ENCODE measurements at places on chromosomes 7 and 10.

GRCh38 chr7:22109761-22110160 lies 164.1 kb upstream of the CDCA7L start:
- no peak for DNase-seq

- DNase-seq = no peak
Measured at GRCh38 chr7:44772440-44772839, 23.8 kb downstream of the ZMIZ2 start.

- no peak for DNase-seq
Measured at GRCh38 chr7:55046582-55047342, 27.9 kb downstream of the EGFR start.

DNA sequence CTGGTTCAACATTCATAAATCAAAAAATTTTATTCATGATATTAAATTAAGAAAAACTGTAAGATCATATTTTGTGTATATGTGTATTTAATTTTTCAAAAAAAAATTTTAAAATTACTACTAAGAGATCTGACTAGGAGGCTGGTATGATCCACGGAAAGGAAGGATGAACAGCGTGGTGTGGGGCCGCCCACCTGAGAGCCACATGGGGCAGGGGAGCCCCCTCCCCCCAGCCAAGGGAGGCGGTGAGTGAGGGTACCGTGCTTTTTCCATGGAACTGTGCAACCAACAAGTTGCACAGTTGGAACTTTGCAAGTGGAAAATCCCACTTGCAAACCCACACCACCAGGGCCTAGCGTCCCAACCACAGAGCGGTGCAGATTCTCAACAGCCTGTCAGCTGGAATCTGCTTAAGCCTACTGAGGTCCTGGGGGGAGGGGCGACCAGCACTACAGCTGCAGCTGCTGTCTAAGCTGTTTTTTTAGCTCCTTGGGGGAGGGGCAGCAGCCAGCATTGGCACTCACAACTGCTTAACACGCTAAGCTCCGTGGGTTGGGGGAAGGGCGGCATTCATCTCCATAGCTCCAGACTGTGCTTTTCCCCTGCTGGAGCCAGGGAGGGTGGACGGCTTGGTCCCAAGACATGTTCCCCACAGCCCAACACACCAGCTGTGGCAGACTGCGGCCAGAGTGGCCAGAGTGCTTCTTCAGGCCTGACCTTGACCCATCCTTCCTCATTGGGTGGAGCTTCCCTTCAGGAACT lies 94.2 kb upstream of the IGFBP3 start:
- DNase-seq = no peak

DNA sequence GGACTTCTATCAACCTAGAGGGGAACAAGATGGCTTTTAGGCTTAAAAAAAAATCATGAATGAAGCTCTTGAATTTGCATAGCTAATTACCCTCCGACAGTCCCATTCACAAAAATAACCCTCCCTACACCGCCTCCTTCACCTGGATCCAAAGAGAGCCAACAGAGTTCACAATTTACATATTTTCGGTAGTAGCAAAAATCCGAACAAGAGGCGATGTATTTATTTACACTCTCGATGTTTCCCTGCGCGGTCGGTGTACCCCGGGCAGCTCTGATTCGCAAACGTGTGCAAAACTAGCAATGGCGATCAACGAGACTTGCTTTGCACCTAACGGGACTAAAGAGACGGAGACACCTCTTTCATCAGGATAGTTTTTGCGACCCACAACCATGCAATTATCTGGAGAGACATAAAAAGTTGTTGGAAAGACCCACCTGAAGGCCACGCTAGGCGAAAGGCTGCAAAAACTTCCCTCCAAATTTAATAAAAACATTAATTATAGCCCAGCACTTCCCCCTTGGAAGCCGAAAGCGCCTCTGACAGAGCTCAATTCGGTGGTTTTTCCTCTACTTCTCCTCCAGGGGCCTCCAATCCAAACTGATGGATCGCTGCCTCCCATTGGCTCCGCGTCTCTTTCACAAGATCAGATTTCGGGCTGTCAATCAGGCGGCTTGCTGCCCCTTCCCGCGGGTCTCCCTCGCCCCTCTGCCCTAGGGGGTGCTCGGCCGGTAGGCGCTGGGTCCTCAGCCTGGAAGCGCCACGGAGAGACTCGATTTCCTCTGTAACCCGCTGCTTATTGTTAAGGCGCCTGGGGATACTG lies at the start of gene ETV1:
ETV1 (minus strand) TSS at position 541 of the 823 bp plus-strand sequence. CDS start 614 bp downstream, outside the sequence.
- no peak for DNase-seq

DNA sequence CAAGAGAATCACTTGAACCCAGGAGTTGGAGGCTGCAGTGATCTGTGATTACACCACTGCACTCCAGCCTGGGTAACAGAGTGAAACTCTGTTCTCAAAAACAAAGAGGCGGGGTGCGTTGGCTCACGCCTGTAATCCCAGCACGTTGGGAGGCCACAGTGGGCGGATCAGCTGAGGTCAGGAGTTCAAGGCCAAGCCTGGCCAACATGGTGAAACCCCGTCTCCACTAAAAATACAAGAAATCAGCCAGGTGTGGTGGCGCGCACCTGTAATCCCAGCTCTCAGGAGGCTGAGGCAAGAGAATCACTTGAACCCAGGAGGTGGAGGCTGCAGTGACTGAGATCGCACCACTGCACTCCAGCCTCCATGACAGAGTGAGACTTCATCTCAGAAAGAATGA lies 42.4 kb upstream of the NCAPG2 start:
- DNase-seq = no peak

GRCh38 chr7:132553031-132553430 lies 23.2 kb downstream of the PLXNA4 start:
- DNase-seq = no peak
